Activated T-helper 17 cell treated with anti-CD3 and anti-CD28 coated beads, Interleukin-2, amount 50 U/mL, for 72 hours (primary cell): ENCODE measurements at places on chromosomes 2 and 18. TPM values are rescaled to one million over a fixed set of nuclear protein-coding genes. Genes with fewer than 3 reads are reported as not detected.

TMEM37 gene
- total RNA-seq: not detected

MAL gene
- 47.2 TPM for total RNA-seq

GALNT3 gene
- total RNA-seq: 10.8 TPM

DES gene
- total RNA-seq: not detected

KCNE4 gene
- total RNA-seq: not detected

DNAJC5G gene
- total RNA-seq: not detected

PCGF1 gene
- total RNA-seq: 22.0 TPM

ACVR2A gene
- total RNA-seq: 1.9 TPM

FSHR gene
- not detected for total RNA-seq

PLEK gene
- total RNA-seq: 1.0 TPM
